Natural killer cell treated with Interleukin-12 subunit alpha and Interleukin-12 subunit beta and Interleukin-15 and Interleukin-18, amount 100 ng/mL, for 72 hours (primary cell): ENCODE measurements at places on chromosomes 12 and 14. TPM values are rescaled to one million over a fixed set of nuclear protein-coding genes. Genes with fewer than 3 reads are reported as not detected.
A peak's percentile ranks its signal among the peaks of the same experiment; 100 is the strongest.

GRCh38 chr12:32024884-32025592 lies 65.8 kb downstream of the RESF1 start:
- H3K27ac ChIP-seq, result no peak overlapping the region
- H3K36me3 ChIP-seq, result no peaks in the 10 kb centered on the region
- no peaks in the 10 kb centered on the region for H3K27me3 ChIP-seq
- H3K4me1 ChIP-seq, result peaks cover 24% of the 10 kb centered on the region

- H3K27ac ChIP-seq, result no peak overlapping the region
- H3K4me3 ChIP-seq, result no peak overlapping the region
- peaks cover 13% of the 10 kb centered on the region for H3K27me3 ChIP-seq
- no peak for DNase-seq
- no peaks in the 10 kb centered on the region for H3K36me3 ChIP-seq
Observed at GRCh38 chr12:105931762-105932570, 206.8 kb downstream of the NUAK1 start.

DNA sequence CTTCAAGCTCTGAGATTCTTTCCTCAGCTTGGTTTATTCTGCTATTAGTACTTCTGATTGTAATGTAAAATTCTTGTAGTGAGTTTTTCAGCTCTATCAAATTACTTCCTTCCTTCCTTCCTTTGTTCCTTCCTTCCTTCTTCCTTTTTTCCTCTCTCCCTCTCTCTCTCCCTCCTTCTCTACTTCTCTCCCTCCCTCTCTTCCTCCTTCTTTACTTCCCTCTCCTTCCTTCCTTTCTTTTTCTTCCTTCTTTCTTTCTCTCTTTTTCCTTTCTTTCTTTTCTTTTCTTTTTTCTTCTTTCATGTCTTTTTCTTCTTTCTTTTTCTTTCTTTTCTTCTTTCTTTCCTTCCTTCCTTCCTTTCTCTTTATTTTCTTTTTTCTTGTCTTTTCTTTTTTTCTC lies 565.2 kb upstream of the STXBP6 start:
- H3K36me3 ChIP-seq, result peaks cover 12% of the 10 kb centered on the region
- no peaks in the 10 kb centered on the region for H3K4me1 ChIP-seq
- no peak overlapping the region for H3K4me3 ChIP-seq
- DNase-seq, result no peak
- no peaks in the 10 kb centered on the region for H3K27me3 ChIP-seq
- no peak overlapping the region for H3K27ac ChIP-seq

Gene GLIPR1L2
- not detected for total RNA-seq

DNA sequence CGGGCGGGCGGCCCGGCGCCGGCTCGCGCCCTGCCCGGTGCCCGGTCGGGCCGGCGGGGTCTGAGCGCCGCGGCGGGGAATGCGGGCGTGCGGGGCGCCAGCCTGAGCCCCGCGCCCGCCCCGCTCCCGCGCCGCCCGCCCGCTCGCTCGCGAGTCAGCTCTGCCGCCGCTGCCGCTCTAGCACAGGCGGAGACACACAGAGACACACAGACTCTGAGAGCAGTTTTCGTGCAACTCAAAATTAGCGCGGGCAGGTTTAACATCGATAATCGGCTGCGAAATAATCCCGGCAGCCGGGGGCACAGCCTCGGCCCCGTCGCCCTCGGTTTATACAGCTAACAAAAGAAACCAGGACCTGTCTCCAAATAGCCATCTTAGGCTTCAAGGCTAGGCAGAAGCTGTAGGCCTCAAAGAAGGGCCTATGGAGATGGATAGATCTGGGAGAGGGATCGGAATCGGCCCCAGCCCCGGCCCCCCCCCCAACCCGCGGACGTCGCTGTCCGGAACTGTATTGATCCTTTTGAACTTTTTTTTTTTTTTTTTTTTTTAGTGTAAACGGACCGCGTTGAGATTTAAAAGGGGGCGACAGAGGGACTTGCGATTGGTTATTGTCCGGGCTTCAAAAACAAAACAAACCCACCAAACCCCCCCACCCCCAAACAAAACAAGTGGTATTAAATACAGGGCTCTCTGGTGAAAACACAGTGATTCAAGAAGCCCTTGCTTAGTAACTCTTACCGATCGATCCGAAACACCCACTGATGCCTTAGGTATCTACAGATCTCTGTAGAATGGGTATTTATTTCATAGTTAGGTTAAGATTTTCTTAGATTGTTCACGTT lies 1.1 kb downstream of the ARID2 start:
- peaks cover 42% of the 10 kb centered on the region for H3K36me3 ChIP-seq
- DNase-seq, result peak; percentile 71
- H3K27ac ChIP-seq, result peak overlapping the region; percentile 99

- H3K4me1 ChIP-seq, result no peaks in the 10 kb centered on the region
- no peaks in the 10 kb centered on the region for H3K27me3 ChIP-seq
- no peaks in the 10 kb centered on the region for H3K36me3 ChIP-seq
- H3K4me3 ChIP-seq, result no peak overlapping the region
- DNase-seq, result no peak
Observed at GRCh38 chr12:40976546-40976945, 211.6 kb upstream of the PDZRN4 start.

GRCh38 chr14:88551094-88551870 lies 3.5 kb downstream of the PTPN21 start:
- peaks cover 11% of the 10 kb centered on the region for H3K4me1 ChIP-seq
- peak; percentile 77 for DNase-seq
- peak overlapping the region; percentile 59 for H3K4me3 ChIP-seq
- no peak overlapping the region for H3K27ac ChIP-seq
- no peaks in the 10 kb centered on the region for H3K36me3 ChIP-seq

Gene ARMH4
- not detected for total RNA-seq

DNA sequence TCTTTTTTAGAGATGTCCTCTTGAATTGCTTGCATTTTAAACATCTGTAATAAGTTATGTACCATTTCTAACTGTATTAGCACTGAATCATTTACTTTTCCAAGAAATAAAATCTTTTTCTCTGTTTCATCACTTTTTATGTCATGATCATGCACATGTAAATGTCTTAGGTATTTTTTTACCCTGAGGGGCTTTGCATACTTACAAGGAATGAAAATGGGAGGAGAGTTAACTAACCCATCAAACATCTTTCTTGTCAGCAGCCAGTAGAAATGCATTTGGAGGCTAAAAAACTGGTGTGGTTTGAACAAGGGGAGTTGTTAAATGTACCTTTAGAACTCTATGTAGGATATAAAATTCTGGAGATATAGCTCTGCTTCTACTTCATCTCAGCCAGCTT lies 1080.3 kb downstream of the GALC start:
- DNase-seq, result no peak
- no peak overlapping the region for H3K4me3 ChIP-seq
- H3K36me3 ChIP-seq, result no peaks in the 10 kb centered on the region
- H3K27me3 ChIP-seq, result no peaks in the 10 kb centered on the region

GRCh38 chr12:113273053-113273725 lies 51.9 kb downstream of the TPCN1 start:
- DNase-seq, result no peak
- no peak overlapping the region for H3K27ac ChIP-seq
- no peaks in the 10 kb centered on the region for H3K36me3 ChIP-seq
- no peaks in the 10 kb centered on the region for H3K27me3 ChIP-seq
- no peak overlapping the region for H3K4me3 ChIP-seq
- H3K4me1 ChIP-seq, result no peaks in the 10 kb centered on the region

DNA sequence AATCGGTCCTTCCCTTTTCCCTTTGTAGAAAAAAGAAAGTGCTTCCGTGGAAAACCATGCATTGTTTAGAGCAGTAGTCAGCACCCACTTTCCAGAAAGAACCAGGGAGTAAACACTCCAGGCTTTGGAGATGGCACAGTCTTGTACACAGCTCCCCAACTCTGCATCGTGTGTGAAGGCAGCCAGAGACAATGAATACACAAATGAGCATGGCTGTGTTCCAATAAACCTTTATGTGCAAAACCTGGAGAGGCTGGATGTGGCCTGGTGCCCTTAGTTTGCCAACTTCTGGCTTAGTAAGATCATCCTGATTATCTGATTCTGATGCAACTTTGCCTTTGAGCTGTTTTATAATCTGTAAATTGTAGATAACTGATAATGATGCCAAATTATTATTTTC lies 463.4 kb upstream of the TMEM132C start:
- DNase-seq, result no peak
- no peaks in the 10 kb centered on the region for H3K36me3 ChIP-seq

- peaks cover 3% of the 10 kb centered on the region for H3K27me3 ChIP-seq
- no peak overlapping the region for H3K4me3 ChIP-seq
- no peak for DNase-seq
- H3K36me3 ChIP-seq, result no peaks in the 10 kb centered on the region
- H3K4me1 ChIP-seq, result peaks cover 12% of the 10 kb centered on the region
- H3K27ac ChIP-seq, result no peak overlapping the region
Observed at GRCh38 chr12:20390846-20391245, 22.5 kb downstream of the PDE3A start.

Gene ZBTB39
- 12.1 TPM for total RNA-seq

DNA sequence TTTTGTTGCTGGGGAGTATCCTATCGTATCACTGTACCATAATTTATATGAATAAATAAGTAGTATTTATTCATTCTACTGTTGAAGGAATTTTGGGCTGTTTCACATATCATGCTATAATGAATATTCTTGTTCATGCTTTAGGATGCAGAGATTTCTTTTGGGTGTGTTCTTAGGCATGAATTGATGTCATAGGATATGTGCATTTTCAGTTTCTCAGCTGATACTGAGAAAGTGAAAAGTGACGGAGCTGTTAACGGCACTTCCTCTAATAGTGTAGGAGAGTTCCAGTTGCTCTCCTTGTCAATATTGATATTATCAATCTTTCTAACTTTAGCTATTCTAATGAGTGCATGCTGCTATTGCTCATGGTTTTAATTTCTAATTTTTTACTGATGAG lies 23.2 kb upstream of the SDR39U1 start:
- H3K36me3 ChIP-seq, result no peaks in the 10 kb centered on the region
- H3K27ac ChIP-seq, result no peak overlapping the region
- DNase-seq, result no peak
- H3K27me3 ChIP-seq, result peaks cover 9% of the 10 kb centered on the region
- no peak overlapping the region for H3K4me3 ChIP-seq

Gene HOXC11
- total RNA-seq, result not detected

DNA sequence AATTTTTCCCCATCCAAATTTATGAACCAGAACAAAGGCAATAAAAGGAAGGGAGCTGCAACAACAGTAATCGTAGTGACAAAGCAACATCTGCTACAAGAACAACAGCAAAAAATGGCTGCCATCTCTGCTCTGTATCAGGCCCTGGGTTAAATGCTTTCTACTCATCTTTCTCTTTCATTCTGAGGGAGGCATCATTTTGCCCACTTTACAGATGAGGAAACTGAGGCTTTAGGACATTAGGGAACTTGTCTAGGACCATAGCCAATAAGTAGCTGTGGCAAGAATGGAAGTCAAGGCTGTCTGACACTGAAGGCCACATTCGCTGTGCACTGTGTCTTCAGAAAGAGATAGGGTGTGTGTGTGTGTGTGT lies 192.4 kb upstream of the NUDT4 start:
- no peak overlapping the region for H3K4me3 ChIP-seq
- no peaks in the 10 kb centered on the region for H3K36me3 ChIP-seq
- DNase-seq, result no peak
- H3K4me1 ChIP-seq, result peaks cover 10% of the 10 kb centered on the region
- no peaks in the 10 kb centered on the region for H3K27me3 ChIP-seq

- H3K36me3 ChIP-seq, result no peaks in the 10 kb centered on the region
- no peak overlapping the region for H3K4me3 ChIP-seq
- H3K27ac ChIP-seq, result no peak overlapping the region
- DNase-seq, result no peak
Observed at GRCh38 chr12:5507944-5508343, 76.0 kb downstream of the NTF3 start.

Gene TAS2R7
- not detected for total RNA-seq

DNA sequence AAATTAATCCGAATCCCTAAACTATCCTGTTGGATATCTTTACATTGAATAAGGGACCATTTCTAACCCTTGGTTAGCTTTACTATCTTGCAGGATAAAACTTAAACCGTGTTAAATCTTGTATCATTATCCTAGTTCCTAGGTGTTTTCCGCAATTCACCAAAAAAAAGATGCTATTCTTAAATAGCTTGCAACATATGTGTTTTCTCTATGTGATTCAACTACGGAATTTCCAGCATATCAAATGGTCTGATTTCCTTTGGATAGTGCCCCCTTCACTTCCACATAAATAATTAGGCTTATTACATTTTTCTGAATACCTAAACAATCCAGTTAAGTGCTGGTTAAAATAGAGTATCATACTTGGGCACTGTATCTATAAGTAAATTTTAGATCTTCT lies 130.3 kb downstream of the ITPR2 start:
- H3K27me3 ChIP-seq, result no peaks in the 10 kb centered on the region
- H3K4me1 ChIP-seq, result no peaks in the 10 kb centered on the region
- no peak overlapping the region for H3K27ac ChIP-seq
- H3K4me3 ChIP-seq, result no peak overlapping the region

DNA sequence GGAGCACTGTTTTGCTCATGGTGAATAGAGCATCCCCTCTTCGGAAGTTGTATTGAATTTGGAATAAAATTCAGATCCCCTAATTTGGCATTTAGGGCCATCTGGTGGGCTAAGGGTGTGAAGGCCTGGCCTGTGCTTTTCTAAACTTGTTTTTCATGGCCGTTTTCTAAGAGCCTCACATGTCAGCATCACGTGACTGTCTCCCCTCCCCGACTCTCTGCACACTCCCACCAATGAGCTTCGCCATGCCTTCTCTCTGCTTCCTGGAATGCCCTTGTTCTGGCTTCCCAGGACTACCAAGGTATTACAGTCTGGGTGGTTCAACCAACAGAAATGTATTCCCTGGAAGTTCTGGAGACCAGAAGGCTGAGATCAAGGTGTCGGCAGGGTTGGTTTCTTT lies 85.3 kb downstream of the PRIMA1 start:
- H3K4me3 ChIP-seq, result no peak overlapping the region
- peaks cover 36% of the 10 kb centered on the region for H3K27me3 ChIP-seq
- peaks cover 11% of the 10 kb centered on the region for H3K36me3 ChIP-seq
- no peak for DNase-seq
- no peak overlapping the region for H3K27ac ChIP-seq

- peaks cover 4% of the 10 kb centered on the region for H3K36me3 ChIP-seq
- H3K27ac ChIP-seq, result no peak overlapping the region
- no peaks in the 10 kb centered on the region for H3K4me1 ChIP-seq
- no peak for DNase-seq
- no peak overlapping the region for H3K4me3 ChIP-seq
Observed at GRCh38 chr12:127809275-127809674, 457.7 kb upstream of the TMEM132C start.

GRCh38 chr14:92613681-92614260 lies 100.2 kb downstream of the RIN3 start:
- peaks cover 72% of the 10 kb centered on the region for H3K4me1 ChIP-seq
- peak overlapping the region; percentile 92 for H3K27ac ChIP-seq

DNA sequence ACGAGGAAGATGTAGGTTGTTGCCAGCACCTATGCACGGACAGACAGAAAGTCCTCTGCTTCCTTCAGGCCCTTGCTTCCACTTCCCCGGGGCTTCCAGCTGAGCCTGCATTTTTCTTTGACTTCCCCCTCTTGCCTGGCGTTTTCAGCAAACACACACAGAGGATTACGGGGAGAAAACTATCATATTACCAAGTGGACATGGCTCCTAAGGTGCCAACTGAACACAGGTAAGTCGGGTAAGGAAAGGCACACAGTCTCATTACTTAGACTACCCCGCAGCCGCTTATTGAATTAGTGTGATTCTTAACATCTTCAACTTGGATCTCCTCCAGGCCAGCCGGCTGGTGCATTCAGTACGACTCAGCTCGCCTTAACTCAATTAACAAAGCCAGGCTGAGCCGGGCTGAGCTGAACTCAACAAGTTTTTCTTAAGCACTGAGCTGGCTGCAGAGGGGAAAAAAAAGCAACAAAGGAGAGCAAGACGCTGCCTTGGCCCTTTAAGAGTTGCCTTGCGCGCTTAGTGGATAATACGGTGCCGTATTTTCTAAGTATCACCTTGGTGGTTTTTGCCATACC lies 19.2 kb upstream of the MAP1LC3B2 start:
- H3K4me1 ChIP-seq, result peaks cover 17% of the 10 kb centered on the region
- no peak overlapping the region for H3K27ac ChIP-seq
- DNase-seq, result peak; percentile 8
